ENCODE measurements at places on chromosomes 6 and 20.

GRCh38 chr20:16064989-16065707 lies 508.1 kb downstream of the KIF16B start:
- no peak overlapping the region for H3K4me3 ChIP-seq
- H3K27me3 ChIP-seq = no peaks in the 10 kb centered on the region
- H3K36me3 ChIP-seq = no peaks in the 10 kb centered on the region
- DNase-seq = no peak
- H3K4me1 ChIP-seq = no peaks in the 10 kb centered on the region
- H3K27ac ChIP-seq = no peak overlapping the region

- H3K4me1 ChIP-seq = no peaks in the 10 kb centered on the region
- H3K27me3 ChIP-seq = no peaks in the 10 kb centered on the region
- H3K4me3 ChIP-seq = no peak overlapping the region
- DNase-seq = no peak
These were observed 524.8 kb upstream of the ID4 start for GRCh38 chr6:19312241-19312978.

DNA sequence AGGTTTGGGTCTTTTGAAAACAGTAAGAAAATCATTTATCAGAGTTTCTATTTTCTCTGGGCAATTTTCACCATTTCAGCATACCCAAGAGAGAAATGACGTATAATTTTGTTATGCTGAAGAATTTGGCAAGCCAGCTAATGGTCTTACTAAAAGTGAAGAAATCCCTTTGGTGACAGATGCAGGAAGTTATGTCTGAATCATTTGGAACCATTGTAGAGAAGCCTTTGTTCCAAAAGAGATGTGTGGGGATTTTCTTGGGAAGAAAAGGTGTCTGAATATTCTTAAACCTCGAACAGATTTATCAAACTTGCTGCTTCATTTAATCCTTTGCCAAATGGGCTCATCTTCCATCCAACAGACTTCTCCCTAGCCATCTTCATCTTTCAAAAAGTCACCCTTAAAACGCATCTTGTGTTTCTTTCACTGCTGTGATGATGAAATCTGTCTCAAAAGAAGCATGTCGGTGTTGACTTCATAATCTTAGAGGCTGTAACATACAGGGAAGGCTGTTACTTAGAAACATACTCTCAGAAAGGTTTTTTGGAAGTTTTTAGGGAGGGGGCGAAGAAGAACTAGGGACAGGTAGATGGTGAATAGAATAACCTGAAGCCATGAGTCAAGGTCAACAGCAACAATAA lies 39.5 kb downstream of the CITED2 start:
- DNase-seq = no peak
- H3K27me3 ChIP-seq = no peaks in the 10 kb centered on the region
- H3K27ac ChIP-seq = no peak overlapping the region
- H3K4me3 ChIP-seq = no peak overlapping the region
- H3K4me1 ChIP-seq = no peaks in the 10 kb centered on the region
- no peaks in the 10 kb centered on the region for H3K36me3 ChIP-seq

- H3K27ac ChIP-seq = no peak overlapping the region
- H3K4me1 ChIP-seq = no peaks in the 10 kb centered on the region
- H3K36me3 ChIP-seq = no peaks in the 10 kb centered on the region
- H3K4me3 ChIP-seq = no peak overlapping the region
These were observed 52.8 kb upstream of the SRSF6 start for GRCh38 chr20:43404878-43405277.

DNA sequence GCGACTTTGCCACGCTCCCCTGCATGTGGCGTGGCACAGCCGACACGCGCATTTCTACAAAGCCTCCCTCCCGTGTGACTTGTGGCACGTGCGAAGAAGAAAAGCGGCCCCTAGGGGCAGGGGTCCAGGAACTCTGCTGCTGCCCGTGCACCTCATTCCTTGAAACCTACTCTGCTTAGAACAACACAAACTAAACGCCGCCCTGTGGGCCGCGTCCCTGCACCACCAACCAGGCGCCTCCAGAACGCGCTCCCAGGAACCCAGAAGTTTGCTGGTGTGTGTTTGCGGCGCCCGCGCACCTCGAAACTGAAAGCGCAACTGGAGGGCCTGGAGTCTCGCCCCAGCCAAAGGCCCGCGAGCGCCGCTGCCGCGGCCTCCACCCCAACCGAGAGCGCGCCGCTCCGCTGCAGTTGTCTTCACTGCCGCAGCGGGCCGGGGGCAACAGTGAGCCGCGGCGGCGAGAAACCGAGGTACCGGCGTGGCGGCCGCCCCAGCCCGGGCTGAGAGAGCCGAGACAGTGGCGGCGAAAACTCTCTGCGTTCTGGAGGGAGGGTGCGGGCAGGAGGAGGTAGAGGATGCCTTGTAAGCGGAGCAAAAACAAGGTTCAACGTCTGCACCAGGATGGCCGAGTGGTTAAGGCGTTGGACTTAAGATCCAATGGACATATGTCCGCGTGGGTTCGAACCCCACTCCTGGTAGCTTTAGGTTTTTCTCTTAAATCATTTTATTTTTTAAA lies 65.8 kb downstream of the STX11 start:
- H3K27me3 ChIP-seq = no peaks in the 10 kb centered on the region
- peaks cover 30% of the 10 kb centered on the region for H3K4me1 ChIP-seq
- no peaks in the 10 kb centered on the region for H3K36me3 ChIP-seq
- peak overlapping the region; percentile 85 for H3K27ac ChIP-seq
- H3K4me3 ChIP-seq = peak overlapping the region; percentile 89
- peak; percentile 94 for DNase-seq

GRCh38 chr20:11522366-11522741 lies 395.3 kb upstream of the BTBD3 start:
- no peaks in the 10 kb centered on the region for H3K4me1 ChIP-seq
- H3K27ac ChIP-seq = no peak overlapping the region
- H3K36me3 ChIP-seq = no peaks in the 10 kb centered on the region
- H3K27me3 ChIP-seq = no peaks in the 10 kb centered on the region
